Stimulated activated CD4-positive, alpha-beta T cell treated with anti-CD3 and anti-CD28 coated beads, Interleukin-2, amount 100 ng/mL, for 48 hours (primary cell): ENCODE measurements at places on chromosomes 4 and X.

DNA sequence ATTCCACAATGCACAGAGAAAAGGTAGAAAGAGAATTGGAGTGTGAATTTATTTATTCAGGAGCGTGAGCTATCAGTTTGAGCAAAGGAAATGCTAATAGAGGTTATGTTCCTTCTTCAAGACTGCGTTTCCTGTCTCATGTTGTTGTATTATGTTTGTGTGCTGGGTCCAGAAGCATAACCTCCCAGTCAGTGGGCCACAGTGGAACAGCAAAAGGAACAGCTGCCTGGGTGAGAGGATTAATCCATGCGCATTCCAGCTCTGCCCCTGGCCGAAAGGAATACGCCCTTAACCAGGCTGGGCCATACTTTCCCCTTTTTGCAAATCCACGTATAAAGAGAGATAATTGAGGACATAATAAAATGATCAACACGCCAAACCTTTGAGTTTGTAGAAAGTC, 32.4 kb upstream of the ARX start:
- DNase-seq = no peak

DNA sequence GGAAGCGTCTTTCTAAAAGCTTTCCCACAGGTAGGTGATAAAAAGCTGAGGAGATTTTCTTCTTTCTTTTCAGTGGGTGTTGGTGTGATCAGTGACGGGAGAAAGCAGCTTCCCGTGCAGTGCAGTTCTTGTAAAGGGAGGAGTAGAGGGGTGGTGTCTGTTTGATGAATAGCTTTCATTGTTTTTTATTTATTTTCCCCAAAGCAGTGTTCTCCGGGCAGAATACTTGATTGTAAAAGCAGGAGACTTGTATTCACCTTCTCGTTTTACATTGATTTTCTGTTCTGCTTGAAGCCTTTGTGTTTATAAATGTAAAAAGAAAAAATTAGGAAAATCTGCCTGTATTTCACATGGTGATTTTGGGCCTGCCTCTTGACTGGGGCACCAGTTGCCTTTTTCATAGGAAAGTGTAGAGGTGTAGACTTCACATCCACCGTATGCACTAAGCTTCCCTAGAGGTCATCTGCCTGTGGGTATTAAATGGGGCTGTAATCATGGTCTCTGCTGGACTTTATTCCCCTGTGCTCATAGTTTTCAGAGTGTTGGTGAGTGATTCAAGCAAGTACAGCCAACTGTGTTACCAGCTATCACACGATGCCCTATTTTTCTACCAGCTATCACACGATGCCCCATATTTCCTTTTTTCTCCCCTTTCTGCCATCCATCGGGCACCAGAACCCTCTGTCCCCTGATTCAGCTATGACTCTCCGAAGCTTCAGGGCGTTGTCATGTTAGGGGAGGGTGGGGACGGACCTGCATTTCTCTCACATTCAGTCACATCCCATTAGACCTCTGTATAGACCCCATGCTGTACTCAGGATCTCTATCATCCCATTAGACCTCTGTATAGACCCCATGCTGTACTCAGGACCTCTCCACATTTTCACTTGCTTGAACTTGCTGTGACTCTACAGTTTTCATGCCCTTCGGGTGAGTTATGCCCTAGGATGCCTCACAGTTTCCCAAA, 526.5 kb downstream of the TRIML1 start:
- no peak for DNase-seq

DNA sequence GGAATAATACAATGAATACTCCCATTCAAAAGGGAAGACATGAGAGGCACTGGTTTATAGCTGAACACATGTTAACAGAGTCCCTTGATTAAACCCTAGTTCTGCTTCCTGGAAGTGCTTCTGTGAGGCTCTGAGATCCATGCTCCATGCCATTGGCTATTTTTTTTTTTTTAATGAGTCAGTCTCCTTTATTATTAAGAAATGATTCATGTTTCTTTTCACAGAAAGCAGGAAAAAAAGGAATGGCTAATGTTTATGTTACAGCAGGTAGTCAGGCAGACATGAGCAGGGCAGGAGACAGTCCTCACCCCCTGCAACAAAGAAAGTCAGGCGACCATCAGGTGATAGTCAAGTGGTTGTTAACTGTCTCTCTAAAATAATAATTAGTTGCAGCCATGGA, 598.7 kb downstream of the EPHA5 start:
- no peak for DNase-seq

- no peak for DNase-seq
Observed at GRCh38 chr4:35147761-35148160, 1096.6 kb downstream of the ARAP2 start.
